Fibroblast of skin of back (primary cell): ENCODE measurements at places on chromosomes 6 and 20.

DNA sequence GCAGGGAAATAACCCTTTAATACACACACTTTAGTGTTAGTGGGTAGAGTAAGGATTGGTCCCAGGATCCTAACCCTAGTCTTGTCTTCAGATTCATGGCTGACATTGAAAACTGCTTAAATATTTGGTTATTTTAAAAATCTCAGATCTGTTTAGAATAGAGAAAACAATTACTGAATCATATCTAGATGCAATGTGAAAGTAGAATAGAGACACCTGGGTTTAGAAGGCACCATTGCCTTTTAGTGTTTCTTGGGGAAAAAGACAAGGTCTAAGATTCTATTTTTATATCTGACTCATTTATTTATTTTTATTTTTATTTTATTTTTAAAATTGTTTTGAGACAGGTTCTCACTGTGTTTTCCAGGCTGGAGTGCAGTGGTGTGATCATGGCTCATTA, 6.0 kb downstream of the DDX43 start:
- DNase-seq: no peak

- DNase-seq: peak; percentile 51
Measured at GRCh38 chr20:9360431-9360830, 154.0 kb upstream of the LAMP5 start.

GRCh38 chr6:136382676-136383252, 93.1 kb upstream of the BCLAF1 start:
- DNase-seq: no peak

- no peak for DNase-seq
Measured at GRCh38 chr6:90982051-90982450, 395.2 kb upstream of the MAP3K7 start.

DNA sequence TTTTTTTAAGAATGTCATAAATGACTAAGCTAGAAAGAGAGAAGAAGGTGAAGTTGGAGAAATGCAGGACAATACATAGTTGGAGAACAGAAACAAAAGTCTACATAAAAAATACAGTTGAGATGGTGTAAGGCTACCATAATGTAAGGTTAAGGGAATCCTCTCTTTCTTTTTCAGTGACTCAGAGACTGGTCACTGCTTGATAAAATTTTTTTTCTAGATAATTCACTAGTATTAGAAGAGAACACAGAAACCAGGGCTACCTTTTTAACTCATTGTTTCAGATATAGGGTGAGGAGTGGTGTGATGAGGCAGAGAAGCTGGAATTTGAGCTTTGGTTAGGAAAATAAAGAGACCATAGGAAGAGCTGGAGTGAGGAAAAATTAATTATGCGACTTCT, 18.2 kb upstream of the EDN1 start:
- no peak for DNase-seq

DNA sequence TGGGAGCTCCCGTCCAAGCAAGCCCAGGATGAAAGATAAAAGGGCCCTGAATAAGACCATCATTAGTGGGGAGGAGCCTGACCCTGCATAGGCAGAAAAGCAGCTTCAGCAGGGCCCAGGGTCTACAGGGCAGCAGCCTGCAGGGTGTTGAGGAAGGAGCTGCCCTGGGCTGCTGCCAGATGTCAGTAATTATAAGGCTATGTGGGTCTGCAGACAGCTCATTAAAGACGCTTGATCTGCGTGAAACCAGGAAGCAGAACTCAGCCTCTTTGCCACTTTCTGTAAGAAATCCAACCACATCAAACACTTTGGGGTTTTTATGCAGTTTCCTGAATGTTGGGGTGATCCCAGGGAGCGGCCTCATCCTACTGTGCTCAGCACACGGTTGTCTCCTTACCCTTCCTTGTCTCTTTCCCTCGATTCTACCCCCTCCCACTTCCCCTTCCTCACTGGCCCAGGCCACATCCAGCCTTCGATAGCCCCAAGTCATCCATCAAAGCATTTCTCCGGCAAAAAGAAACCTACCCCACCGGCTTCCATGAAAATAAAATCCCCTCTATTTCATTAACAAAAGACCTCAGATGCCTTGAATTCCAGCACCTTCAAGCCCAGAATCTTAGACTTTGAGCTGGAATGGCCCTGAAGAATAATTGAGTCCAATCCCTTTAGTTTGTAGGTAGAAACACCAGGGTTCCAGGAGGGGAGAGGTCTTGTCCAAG, 1.0 kb upstream of the TGM6 start:
- DNase-seq: no peak

- DNase-seq: no peak
Measured at GRCh38 chr6:26404546-26404945, 2.5 kb downstream of the BTN3A1 start.

DNA sequence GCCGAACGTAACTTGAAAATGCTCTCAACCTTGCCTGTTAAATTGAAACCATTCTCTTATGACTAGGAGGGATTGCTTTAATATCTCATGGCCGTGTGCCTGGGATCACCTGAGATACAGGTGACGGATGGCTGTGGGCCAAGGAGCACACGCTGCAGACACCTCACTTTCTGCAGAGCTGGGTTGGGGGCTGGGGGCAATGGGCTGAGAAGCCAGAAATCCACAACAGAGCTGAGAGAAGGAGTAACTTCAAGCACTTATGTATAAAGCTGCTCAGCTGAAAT, 170.9 kb downstream of the DTNBP1 start:
- no peak for DNase-seq

DNA sequence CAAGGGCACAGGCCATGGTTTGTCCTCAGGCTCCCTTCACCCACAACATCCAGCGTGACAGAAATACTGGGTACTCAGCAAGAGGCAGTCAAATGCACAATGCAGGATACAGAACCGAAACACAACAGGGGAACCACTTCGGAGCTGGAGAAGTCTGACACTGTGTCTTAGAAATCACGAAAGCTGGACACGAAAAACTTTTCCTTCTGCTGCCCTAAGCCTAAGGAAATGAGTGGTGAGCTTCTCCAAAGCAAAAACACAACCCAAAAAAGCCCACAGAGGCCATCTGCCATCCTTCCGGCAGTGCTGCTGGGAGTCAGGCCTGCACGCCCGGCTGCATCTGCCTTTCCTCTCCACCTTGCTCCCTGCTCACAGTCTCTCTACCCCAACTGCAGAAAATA, 106.3 kb downstream of the SLC23A2 start:
- no peak for DNase-seq

DNA sequence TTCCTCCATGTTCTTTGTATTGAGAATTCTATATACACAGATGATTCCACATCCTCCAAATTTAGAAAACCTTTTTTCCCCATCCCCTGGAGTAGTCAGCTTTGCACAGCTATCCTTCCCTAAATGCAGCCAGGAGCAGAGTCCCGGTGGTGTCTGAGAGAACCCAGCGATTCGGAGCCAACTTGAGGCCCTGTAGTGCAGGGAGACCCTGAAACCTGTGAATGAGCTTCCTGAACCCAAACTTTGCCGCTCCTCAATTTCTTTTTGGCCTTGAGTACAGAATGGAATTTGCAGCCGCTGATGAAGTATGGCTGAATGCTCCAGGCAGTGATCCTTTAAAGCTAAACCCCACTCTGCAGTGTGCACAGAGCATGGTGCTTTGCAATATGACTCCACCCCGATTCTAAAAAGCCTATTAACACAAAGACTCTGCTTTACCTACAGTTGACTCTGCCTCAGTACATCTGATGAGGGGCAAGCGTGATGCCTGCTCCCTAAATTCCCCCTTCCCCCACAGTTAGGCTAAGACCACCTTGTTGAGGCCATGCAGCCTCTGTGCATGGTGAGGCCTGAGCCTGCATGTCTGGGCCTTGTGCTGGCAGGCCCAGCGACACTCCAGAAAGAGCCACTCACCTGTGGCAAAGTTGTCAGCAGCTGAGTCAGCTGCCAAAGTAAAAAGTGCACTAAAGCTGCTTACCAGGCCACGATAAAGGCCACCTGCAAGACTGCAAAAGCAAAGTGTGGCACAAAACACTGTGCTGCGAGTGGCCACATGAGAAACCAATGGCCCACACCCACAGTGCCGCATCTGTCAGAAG, 82.1 kb downstream of the PLEKHG1 start:
- DNase-seq: no peak

DNA sequence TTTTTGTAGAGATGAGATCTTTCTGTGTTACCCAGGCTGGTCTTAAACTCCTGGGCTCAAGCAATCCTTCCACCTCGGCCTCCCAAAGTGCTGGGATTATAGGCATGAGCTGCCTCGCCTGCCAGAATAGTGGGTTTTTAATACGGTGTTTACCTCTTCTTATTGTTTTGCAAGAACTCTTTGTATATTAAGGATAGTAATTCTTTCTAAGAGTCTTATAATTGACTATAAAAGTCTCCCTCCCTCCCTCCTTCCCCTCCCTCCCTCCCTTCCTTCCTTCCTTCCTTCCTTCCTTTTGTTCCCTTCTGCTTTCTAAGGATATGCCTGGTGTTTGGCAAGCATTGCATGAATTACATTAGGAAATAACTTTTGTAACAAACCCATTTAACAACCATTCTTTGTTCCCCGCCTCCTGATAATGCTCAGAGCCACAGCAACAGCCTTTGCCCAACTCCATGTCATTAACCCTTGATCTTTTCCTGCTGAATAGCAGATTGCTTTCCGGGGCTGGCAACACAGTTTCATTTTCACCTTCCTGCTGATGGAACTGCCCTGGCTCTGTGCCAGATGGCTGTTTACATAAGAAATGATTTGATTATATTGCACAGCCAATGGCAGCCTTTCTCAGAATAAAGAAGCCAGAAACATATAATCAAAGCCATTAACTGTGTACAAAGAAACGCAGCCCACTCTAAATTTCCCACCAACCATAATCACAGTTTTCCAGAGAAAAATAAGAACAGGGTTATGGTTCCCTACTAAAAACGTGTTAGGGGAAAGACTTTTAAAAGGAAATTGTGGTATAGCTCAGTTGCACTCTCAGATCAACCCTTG, 143.7 kb upstream of the PTPN1 start:
- peak; percentile 22 for DNase-seq

DNA sequence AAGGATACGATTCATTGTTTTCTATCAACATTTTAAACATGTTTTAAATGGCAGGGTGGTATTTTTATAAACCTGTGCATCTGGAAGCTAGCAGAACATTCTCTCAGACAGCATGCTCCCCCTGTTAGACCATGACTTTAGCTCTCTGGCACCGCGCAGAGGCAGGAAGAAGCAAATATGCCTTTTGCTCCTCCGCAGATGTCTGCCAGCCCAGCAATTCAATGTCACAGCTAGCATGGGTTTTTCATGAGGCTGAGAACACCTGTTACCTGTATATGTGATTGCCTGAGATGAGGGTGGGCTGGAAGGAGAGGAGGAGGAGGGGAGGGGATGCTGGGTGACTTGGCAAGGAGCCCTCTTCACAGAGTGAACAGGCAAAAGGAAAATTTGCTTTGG, 6.7 kb downstream of the MTCH1 start:
- DNase-seq: peak; percentile 54

DNA sequence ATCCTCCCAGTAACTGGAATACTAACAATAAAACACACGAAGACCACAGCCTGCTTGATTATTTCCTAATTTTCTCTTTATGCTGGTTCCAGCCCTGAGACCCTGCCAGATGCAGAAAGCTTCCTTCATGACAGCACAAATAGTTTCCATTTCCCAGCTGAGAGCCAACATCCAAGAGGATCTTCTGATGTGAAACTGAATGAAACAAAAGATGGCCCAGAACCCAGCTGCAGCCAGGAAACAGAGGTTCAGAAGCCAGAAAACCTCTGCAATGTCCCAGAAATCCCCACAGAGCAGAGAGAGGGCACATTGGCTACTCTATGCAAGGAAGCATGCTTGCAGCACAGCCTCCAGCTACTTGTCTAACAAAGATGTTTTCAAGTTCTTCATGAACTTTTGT, 61.8 kb upstream of the PLEKHG1 start:
- no peak for DNase-seq

- DNase-seq: no peak
Measured at GRCh38 chr6:118401325-118401975, 146.6 kb upstream of the PLN start.

DNA sequence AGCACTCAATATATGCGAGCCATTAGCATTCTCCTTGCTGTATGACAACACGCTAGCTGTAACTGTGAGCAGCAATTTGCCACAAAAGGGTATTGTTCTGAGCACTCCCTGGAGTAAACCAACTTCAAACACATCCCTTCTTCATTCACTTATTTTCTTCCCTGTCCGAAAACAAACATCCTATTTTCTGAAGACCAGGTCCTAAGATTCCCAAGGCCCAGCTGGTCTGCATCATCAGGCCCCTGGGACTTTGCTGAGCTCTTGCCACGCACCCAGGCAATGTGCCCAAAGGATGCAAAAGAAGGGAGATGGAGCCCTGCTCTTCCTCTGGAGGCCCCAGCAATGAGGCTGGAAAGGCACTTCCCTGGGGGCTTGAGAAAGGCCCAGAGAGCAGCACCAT, 118.1 kb downstream of the PREX1 start:
- no peak for DNase-seq

DNA sequence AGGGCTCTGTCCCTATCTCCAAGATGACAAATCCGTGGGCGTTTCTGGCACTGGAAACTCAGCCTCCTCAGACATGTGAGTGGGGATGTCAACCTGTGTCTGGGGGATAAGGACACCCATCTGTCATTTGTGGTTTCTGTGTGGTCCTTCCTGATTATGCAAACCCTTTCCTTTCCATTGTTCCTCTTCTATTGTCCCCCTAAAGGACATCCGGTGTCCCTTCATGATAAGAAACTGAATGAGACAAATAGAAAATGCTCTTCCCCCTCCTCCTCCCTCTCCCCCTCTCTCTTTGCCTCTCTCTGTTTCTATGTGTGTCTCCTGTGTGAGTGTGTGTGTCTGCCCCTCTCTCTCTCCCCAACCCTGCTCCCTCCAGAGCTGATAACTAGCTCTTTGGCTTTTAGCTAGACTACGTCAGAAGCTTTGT, 11.5 kb upstream of the GLP1R start:
- DNase-seq: no peak

DNA sequence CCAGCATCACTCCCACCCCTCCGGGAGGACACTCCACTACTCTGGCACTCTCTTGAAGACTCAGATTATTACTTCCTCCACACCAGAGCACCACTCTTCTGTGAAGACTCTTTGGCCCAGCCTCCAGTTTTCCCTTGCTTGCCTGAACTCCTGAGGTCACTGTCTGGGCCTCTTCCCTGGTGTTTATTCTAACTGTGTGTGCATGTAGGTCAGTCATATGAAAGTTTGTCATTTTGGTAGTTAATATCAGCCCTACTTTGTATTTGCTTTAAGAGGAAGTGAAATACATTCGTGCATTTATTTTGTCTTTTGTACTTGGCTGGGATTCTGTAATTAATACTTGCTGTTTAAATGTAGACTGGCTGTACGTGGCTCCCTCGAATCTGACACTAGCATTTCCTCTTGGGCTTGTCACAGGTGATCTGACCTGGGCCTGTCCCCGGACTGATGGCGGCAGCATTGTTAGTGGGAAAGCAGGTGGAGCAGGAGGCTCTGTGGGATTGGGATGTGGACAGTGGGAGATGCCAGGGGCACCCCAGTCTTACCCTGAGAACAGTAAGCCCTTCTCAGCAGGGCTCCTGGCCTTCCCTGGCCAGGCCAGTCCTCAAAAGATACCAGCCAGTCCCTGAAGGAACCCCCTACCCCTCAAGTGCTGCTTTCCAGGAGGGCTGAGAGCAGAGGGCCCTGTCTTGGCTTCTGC, 350.5 kb downstream of the CDC5L start:
- no peak for DNase-seq
